ENCODE measurements at places on chromosomes 2 and 18.

DNA sequence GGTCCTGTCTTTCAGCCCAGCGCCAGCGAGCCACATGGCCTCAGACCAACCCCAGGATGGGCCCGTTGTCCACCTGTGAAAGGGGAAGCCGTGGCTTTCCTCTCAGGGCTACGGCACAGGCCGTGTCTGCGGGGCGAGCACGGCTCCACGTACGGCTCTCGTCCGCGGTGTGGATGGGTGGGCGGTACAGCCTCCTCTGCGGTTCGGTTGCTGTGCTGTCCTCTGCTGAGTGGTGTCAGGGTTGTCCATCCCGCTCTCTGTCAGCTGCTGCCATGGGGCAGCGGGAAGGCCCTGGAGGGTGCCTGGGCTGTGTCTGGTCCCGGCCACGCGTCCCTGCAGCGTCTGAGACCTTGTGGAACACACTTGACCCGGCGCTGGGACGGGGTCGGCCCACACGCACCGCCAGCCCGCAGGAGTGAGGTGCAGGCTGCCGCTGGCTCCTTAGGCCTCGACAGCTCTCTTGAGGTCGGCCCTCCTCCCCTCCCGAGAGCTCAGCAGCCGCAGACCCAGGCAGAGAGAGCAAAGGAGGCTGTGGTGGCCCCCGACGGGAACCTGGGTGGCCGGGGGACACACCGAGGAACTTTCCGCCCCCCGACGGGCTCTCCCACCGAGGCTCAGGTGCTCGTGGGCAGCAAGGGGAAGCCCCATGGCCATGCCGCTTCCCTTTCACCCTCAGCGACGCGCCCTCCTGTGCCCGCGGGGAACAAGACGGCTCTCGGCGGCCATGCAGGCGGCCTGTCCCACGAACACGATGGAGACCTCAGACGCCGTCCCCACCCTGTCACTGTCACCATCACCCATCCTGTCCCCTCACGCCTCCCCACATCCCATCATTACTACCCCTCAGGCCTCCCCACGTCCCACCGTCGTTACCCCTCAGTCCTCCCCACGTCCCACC lies 128.7 kb downstream of the NFATC1 start:
- DNase-seq, result no peak

- no peak for DNase-seq
These were observed 100.4 kb downstream of the EIPR1 start for GRCh38 chr2:3277050-3277747.

DNA sequence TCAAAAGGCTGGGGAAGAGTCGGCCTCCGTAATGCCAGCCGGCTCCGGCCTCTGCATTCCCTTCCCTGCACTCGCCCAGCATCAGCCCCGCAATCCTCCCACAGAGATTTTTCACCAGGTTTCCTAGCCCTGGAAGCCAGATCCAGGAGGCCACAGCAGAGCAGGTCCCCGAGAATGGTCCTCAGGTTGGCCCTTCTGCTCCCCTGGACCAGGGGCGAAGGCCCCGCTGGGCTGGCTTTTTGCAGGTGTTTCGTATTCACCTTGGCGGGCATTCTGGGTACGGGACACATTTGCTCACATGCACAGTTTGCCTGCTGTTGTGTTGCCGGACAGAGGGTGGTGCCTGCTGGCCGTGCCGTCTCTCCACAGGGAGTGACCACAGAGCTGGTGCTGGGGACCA lies 309.5 kb downstream of the NDUFA10 start:
- no peak for DNase-seq

DNA sequence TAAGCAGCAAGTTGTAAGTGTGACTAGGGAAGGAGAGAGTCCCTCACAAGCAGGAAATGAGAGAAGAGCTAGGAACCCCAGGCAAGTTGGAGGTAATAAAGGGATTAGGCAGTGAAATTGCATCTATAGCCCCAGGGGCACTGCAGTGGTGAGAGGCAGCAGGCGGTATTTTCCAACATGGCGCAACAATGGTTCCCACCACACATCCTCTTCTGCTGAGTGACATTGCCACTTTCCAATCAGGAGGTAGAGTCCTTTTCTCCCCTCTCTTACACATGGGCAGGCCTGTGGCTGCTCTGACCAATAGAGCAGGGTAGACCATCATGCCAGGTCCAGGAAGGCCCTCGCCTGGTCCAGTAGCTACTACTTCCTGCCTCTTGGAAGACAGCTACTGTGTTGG lies 86.6 kb downstream of the DNER start:
- no peak for DNase-seq

DNA sequence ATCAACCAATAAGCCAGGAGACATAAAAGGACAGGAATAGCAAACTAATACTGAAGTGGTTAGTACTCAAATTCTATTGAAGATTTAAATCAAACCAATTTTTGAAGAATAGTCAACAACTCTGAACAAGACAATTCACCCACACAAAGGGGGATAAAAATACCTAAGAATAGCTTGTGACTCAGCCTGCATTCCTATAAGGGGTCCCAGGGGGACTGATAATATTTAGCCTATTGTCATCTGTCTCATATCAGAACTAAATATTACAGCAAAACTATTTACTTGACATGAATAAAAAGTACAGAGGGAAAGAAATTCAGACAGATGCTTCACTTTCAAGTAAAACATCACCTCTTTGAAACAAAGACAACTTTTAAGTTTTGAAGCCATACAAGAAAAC lies 7.7 kb downstream of the ITSN2 start:
- DNase-seq, result no peak

GRCh38 chr2:11647834-11648600 lies 22.0 kb downstream of the NTSR2 start:
- no peak for DNase-seq

DNA sequence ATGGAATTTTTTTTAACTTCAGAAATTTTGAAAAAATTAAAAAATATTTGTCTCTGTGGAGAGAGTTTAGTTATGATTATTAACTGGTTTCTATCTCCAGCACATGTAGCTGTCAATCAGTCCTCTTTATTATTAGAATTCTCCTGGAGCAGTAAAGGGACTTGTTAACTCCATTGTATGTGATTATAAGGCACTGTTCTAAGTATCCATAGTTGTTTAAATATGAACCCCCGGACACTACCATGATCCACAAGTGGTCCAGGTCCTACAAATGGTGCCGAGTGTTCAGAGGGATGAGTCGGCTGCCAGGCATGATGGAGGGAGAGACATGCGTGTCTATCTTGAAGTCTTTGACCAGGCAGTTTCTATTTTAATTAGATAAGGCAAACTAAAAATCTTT lies 492 bp downstream of the CHRNA1 start:
- DNase-seq, result no peak

DNA sequence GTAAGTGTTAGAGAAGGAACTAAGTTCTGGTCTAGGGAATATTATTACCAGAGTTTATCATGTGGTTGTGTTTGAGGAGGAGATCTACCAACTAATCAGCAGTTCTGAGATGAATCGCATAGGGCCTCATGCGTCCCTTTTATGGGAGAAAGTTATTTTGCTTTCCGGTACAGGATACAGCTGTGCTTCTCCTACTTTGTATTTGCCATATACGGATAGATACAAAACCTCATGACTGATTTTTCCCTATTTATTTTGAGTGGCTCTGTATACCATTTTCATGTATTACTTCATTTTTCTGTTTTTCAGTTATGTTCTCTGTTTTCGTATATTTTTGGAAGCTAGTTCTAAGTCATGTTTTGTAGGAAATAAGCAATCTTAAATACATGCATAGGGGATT lies 66.8 kb downstream of the ACSL3 start:
- DNase-seq, result no peak

DNA sequence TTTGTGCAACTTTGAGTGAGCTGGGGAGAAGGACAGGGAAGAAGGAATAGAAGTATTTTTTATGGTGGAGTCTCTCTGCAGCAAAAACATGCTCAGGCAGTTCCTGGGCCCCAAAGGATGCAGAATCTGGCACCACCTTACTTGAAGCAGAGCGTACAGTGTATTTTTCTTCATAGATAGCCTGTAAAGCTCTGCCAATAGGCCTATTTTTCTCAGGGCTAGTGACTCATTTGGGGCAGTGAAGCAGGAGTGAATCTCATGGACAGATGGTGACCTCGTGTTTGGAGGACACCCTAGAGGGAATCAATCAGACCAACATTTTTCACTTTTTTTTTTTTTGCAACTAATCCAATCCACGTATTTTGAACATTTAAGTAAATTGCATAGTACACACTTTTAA lies 268.1 kb upstream of the CXCR4 start:
- DNase-seq, result no peak

DNA sequence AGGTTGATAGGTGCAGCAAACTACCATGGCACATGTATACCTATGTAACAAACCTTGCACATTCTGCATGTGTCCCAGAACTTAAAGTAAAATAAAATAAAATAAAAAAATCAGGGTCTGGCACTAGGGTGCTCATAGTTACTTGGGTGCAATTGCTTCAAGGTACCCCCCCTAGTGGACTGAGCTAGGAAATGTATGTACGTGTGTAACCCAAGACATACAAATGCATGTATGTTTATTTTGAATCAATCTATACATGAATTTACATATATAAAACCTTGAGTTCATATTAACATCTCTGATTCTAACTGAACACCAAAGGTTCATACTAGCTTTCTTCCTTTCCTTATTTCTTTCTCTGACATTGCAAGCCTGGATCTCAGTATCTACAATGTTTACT lies 51.5 kb downstream of the USP37 start:
- no peak for DNase-seq

DNA sequence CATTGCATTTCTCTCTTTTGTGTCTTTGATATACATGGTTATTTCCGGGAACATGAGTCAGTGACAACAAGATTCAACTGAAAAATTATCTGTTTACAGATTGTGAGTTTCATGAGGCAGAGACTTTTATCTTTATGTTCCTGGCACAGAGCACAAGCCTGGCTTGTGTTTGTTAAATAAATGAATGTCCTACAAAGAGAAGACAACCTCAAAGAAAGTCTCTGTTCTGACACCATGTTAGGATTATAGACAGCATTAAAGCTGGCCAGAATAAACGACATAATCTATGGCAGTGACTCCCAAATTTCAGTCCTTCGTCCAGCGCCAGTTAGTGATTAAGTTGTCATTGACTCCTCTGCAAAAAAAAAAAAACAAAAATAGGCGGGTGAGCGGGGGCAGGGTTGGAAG lies 97.4 kb upstream of the DNAJC10 start:
- DNase-seq, result peak; percentile 47

- no peak for DNase-seq
These were observed 173.4 kb downstream of the DIS3L2 start for GRCh38 chr2:232134939-232135338.

- no peak for DNase-seq
These were observed 136.1 kb downstream of the DNER start for GRCh38 chr2:229578052-229578846.

GRCh38 chr2:28713577-28714298 lies 37.9 kb upstream of the PPP1CB start:
- no peak for DNase-seq

GRCh38 chr2:101509499-101510284 lies 34.8 kb upstream of the RFX8 start:
- DNase-seq, result no peak

GRCh38 chr2:129466389-129466788 lies 513.1 kb upstream of the RAB6C start:
- DNase-seq, result no peak

DNA sequence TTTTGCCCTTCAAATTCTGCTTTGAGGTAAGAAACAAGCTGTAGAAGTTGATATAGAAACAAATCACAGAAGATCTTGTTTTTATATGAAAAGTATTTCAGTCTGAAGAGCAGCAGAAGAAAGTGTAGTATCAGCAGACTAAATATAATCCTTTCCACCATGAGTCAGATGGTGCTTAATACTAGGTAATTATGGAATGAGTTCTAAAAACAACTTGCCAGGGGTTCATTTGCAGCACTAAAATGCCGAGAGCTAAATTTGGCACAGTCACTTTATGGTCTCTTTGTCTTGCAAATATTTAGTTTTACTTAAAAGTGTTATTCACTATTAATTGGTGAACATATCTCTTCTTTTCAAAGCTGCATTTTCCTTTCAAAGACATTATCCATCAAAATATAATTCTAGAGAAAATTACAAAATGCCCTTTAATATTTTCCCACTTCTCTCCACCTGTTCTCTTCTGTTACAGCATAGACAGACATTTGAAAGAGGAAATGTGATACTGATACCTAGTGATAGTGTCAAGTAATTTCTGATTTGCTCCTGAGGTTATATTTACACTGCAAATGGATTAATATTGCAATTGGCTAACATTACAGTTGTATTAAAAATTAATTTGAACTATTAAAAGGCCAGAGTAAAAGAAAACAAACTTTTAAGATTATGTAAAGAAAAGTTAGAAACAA lies 5.3 kb downstream of the MYL1 start:
- no peak for DNase-seq

DNA sequence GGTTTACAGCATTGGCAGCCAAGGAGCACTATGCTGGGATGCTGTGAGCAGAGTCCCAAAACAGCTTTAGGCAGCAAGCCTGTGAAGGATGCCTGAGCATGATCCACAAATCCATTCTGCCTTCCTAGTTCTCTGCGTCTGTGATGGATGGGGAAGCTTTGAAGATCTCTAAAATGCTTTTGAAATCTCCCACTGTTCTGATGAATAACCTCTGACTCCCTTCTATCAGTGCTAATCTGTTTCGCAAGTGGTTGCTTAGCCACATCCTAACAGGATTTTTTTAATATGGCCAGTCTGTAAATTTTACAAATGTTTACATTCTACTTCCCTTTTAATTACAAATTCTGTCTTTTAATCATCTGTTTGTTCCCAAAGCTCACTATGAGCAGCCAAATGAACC lies 319.2 kb downstream of the GULP1 start:
- DNase-seq, result no peak

GRCh38 chr2:232534940-232535651 lies 4.4 kb upstream of the CHRNG start:
- DNase-seq, result no peak

DNA sequence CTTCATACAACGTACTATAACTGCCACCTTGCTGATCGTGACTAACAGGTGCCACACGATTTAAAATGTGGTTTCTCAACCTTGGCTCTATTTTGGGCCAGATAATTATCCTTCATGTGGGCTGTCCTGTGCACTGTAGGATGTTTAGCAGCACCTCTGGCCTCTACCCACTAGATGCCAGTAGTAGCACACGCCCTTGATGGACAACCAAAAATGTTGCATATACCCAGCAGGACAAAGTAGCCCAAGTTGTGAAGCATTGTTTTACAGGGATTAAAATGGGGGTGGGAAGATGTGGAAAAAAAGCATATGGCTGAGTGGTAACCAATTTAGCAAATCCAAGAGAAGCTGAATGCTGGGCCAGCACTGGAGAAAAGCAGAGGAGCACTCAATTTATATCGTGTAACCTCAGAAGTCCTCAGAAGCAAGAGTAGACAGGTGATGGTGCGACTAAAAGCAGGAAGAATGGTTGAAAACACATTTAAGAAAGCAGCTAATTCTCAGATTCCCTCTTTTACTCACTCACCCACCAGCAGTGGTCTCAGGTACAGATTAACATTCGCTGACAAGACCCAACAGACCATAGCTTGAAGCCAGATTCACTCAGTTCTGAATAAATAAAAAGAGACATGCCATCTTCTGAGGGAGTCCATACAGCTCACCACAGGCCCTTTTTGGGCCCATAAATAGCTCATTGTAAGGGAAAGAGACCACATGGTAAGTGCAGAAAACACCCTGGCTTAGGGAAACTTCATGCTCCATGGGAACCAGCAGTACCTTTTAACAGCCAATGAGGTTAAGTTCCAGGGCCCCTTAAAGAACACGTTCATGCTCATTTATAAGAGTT lies 50.6 kb downstream of the RAPH1 start:
- no peak for DNase-seq

All from LNCaP clone FGC (cell line).